ENCODE measurements at places on chromosomes 1 and 21.

GRCh38 chr1:92536980-92537884 lies 50.5 kb upstream of the GFI1 start:
- DNase-seq, result no peak

DNA sequence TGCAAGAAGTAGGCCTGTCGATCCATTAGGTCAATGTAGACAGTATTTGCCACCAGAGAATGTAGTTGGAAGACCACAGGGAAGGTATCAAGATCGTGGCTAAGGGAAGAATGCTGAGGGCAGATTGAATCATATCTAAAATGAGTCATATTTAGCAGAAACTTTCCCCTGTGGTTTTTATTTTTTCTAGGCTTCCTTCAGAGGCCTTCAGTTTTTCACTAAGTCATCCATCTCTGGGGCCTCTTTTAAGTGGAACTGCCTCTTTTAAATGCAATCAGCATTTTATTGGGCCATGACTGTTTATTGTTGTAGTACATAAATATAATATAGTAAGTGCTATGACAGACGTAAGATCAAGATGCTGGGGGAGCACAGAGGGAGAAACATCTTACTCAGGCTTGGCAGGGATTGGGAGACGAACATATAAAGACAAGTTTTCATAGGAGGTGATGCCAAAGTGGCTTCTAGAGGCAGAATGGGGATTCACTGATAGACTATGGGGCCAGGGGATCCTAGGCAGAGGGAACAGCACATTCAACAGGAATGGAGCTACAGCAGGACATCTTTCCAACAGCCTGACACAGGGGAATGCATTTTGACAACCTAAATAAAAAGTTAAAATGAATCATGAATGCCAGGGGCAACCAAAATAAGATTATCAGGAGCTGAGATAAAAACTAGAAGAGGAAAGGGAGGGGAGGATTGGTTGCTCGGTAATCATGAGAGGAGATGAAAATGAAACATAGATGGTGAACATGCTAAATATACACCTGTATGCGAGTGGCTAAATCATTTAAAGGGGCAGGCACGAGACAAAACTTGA lies 20.1 kb downstream of the UBE2U start:
- no peak for DNase-seq

DNA sequence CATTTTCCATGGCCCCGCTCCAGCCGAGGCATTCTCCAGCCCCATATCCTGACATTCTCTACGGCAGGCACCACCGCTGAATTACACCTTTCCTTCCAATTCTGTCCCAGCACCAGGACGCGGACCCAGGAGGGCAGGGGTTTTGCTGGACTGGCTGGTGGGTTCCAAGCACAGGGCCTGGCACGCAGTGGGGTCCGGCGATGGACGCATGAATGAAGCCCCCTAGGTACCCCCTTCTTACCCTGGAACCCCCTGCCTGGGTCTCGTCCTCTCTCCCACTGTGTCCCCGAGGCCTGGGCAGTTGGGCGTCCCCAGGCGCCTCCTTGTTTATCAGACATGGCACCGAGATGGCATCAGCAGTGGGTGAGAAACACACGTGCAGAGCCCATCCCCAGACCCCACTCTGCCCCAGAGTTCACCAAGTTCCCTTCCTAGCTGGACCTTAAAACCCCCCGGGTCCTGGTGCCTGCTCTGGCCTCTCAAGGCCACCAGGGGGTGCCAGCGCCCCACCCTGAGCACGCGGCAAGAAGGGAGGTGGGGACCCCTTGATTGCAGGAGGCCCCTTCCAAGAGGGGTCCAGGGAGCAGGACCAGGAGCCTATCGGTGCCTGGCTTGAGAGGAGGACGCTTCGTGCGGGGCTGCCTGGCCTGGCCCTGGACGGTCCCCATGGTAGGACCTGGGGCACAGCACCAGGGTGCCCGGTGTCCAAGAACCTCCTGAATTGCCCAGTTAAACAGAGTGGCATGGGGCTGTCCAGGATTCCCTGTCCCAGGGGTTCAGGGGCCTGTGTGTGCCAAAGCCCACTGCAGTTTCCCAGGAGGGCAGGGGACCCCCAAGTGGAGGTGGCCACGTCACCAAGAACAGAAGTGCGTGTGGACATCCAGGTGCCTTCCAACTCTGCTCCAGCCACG lies 46.1 kb downstream of the MEGF6 start:
- DNase-seq, result peak; percentile 62

DNA sequence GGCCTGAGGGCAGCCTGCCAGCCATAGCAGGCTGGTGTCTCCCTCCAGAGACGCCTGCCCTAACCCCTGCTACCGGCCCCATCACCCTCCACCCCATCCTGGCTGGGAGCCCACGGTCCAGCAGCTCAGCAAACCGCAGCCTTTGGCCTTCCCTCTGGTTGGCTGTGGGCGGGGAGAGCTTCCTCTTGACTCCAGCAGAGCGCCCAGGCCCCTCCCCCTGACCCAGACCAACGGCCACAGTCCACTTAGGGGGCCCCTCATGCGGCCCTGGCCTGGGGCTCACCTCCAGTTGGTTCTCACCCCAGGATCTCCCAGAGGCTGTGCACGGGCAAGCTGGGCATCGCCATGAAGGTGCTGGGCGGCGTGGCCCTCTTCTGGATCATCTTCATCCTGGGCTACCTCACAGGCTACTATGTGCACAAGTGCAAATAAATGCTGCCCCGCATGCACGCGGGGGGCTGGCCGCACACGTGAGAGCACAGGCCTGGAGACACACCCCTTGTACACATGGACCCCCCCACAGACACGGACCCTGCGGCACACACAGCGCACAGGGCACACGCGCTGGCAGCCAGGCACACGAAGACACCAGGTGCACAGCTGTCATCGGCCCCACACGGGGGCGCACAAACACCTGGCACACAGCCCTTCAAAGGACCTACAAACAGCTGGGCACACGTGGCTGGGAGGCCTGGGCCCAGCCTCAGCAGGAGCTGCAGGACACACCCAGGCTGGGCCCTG lies 3.1 kb downstream of the SMIM1 start:
- peak; percentile 73 for DNase-seq

- DNase-seq, result no peak
Observed at GRCh38 chr1:225977937-225978748, 21.0 kb downstream of the SDE2 start.

- DNase-seq, result no peak
Observed at GRCh38 chr1:89167590-89168230, 8.1 kb downstream of the GBP7 start.

DNA sequence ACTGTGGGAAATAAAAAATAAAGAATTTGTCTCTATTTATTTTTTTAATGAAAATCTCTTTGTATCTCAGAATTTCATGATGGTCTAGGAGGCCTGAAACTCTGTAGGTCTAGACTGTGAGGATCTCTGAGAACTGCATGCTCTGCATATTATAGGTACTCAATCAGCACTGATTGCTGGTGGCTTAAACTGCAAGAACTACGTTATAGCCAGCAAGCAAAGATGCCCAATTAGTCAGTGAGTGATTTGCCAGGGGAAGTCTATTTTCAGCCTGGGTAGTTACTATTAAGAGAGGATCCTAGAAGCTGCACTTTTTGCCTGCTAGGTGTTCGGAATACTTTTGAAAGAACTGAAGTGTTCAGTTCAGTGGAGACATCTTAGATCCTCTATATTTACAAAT lies 87.4 kb downstream of the GPR52 start:
- DNase-seq, result no peak
